Activated CD8-positive, alpha-beta memory T cell treated with anti-CD3 and anti-CD28 coated beads for 1 hour (primary cell): ENCODE measurements at places on chromosomes 3 and 15.

GRCh38 chr3:99648101-99648500 lies 9.7 kb downstream of the COL8A1 start:
- no peak for DNase-seq

GRCh38 chr3:12993517-12994356 lies 79.5 kb downstream of the IQSEC1 start:
- no peak for DNase-seq

DNA sequence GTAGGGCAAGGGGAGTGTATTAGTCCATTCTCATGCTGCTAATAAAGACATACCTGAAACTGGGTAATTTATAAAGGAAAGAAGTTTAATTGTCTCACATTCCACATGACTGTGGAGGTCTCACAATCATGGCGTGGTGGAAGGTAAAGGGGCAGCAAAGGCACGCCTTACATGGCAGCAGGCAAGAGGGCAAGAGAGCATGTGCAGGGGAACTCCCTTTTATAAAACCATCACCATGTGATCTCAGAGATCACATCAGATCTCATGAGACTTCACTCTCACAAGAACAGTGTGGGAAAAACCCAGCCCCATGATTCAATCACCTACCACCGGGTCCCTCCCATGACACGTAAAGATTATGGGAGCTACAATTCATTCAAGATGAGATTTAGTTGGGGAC lies 41.4 kb downstream of the SUMF1 start:
- DNase-seq = no peak

DNA sequence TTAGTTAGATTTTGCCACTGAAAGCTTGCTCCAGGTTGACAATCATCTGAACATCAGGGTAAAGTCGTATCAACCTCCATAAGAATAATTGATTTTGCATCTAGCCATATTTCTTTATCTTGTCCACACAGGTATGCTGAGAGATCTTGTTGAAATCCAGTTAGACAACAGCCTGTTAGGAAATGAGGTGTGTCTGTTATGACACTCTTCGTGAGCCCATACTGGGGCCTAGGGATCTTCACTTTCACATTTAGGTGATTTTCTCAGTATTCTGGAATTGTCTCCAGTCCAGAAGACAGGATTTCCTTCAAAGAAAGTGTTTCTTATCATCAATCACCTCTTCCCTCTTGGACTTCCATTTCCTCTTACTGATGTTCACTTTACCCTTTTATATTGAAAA lies 18.1 kb downstream of the DNAJB11 start:
- no peak for DNase-seq

DNA sequence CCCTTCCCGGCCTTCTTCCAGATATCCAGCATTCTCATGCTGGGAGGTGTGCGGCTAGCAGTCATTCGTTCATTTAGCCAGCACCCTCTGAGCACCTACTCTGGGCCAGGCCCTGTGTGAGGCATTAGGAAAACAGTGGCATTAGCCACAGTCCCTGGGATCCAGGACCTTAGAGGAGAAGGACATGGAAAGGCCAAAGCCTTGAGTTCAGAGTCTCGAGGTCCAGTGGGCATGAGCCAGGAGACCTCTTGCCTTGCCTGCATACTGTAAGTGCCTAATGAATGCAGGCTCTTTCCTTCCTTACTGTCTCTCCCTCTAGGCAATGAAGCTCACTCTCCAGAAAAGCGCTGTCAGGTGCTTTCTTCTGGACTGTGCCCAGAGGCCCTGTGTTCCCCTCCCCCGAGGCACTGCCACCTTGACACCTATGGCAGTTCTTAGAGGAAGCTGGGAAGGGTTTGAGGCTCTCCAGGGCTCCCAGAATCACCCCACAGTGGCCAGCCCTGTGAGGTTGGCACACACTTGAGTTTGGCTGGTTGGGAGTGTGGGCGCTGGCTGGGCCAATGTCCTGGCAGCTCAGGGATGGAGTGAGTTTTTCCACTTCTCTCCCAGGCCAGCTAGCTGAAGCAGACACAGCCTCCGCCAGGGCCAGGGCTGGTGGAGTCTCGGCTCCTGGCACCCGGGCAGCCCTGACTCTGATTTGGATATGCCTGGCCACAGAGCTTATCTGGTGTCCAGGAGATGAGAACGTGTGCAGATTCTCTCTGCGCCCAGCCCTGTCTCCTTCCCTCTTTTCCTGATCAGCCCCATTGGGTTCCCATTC lies 5.4 kb downstream of the CORO2B start:
- DNase-seq = no peak

DNA sequence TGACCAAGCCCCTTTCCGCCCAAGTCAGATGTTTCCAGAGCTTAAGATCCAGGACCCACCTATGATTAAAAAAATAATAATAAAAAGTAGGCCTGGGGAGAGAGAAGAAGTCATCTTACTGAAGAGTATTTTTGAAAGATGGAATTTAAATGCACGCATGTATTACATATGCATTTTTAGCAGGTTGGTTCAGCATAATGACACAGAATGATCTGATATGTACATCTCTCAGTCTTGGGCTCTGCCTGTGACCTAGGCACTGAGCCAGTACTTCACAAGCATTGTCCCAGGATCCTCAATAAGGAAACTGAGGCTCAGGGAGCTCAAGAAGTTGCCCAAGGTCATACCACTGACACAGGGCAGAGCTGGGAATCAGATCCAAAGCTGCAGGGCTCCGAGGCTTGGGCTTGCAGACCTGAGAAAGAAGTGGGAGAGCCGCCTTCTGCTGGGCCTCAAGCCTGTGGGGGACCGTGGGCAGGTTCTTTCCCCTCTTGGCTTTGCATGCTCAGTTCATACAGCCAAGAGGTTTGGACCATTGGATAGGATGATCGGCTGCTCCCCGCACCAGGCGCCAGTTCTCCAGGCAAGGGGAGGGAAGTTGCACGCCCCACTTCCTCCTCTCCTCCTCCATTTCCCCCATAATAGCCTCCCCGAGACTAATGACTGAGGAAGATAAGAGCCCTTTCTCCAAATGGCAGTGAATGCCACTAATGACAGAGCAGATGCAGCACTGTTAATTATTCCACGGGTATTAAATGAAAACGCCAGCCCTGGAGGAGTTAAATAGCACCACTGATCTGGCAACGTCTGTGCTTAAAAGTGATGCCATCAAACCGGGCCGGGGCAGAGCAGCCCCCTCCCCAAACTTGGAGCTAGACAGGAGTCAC lies 6.9 kb downstream of the SLC6A1 start:
- DNase-seq = no peak

DNA sequence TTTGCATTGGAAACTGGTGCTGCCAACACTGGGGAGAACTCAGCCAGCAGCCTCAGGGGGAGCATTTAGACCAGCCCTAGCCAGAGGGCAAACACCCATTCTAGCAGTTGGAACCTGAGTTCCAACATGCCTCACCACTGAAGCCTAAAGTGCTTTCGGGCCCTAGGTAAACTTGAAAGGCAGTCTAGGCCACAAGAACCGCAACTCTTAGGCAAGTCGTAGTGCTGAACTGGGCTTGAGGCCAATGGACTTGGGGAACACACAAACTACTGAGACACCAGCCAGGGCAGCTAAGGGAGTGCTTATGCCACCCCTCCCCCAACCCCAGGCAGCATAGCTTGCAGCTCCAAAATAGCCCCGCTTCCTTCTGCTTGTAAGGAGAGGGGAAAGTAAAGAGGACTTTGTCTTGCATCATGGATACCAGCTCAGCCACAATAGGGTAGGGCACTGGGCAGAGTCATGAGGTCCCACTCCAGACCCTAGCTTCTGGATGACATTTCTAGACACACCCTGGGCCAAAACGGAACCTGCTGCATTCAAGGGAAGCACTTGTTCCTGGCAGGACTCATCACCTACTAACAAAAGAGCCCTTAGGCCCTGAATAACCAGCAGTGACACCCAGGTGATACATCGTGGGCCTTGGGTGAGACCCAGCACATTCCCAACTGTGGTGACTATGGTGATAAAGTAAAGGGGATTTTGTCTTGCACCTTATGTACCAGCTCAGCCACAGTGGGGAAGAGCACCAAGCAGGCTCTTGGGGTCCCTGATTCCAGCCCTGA lies 37.3 kb upstream of the TEX9 start:
- DNase-seq = no peak

DNA sequence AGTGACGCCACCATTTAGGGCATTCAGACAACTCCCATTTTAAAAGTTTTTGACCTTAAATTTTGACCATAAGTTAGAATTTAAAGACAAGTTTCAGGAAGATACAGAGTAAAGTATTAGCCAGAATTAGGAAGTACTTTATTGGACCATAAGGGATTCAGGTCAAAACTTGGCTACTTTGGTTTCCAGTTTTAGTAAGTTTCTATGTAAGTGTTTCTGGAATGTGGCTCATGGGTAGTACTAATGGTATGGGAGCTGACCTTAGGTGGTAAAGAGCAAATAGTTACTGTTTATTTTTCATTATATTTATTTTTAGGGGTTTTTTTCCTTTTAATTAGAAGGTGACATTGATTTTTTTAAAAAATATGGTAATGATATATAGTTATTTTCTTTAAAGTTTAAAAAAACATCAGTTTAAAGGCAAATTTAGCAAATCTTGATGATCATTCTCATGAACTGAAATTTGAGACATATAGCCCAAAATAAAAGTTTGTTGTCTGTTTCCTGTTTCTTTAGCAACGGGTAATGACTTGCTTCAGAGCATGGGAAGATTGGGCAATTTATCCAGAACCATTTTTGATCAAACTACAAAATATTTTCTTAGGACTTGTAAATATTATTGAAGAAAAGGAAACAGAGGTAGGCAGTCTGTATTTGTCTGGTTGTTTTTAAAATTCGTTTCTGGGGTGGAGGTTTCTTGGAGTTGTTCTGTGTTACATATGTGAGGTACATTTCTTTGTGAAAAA lies 34.3 kb downstream of the U2SURP start:
- DNase-seq = no peak

GRCh38 chr3:66413151-66413751 lies 87.6 kb downstream of the LRIG1 start:
- DNase-seq = no peak

- DNase-seq = no peak
Observed at GRCh38 chr3:153070511-153070868, 91.5 kb upstream of the RAP2B start.

DNA sequence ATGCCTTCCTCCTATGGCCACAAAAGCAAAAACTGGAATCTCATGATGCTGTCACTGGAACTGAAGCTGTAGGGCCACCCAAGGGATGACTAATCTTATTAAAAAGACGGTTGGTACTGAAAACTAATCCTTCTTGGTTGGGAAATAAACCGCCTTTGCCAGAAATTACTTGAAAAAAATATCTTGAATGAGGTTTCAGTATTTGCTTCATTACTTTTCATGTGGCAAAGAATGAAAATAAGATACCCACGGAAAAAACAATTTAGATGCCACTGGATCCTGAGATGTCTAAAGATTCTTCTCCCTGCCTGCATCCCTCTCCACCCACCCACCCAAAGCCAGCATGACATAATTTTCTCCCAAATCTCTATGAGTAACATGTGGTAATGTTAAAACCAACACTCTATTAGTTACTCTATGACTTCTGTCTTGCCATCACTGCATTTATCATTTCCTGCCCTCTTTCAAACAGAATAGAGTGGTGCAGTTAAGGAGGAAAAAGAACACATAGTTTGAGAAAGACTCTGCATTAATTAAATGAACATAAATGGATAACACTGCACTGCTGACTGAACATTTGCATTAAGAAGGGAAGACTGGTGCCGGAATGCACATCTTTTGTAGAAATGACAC lies 111.8 kb upstream of the DPH6 start:
- no peak for DNase-seq

DNA sequence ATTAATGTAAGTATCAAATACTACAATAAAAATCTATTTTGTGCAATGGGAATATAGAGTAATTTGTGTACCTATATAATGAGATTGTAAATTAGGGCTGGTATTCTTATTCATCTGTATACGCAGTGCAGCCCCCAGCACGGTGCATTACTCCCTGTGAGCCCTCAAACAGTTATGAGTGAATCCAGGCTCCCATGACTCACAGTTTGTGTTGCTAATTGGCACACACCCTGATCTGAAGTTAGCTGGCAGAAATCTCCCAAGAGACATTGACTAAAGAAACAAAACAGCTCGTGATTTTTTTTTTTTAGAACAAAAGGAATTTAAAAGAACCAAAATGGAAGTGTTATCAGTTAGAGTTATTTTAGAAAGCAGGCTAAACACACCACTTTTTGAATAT lies 15.7 kb downstream of the GK5 start:
- no peak for DNase-seq

DNA sequence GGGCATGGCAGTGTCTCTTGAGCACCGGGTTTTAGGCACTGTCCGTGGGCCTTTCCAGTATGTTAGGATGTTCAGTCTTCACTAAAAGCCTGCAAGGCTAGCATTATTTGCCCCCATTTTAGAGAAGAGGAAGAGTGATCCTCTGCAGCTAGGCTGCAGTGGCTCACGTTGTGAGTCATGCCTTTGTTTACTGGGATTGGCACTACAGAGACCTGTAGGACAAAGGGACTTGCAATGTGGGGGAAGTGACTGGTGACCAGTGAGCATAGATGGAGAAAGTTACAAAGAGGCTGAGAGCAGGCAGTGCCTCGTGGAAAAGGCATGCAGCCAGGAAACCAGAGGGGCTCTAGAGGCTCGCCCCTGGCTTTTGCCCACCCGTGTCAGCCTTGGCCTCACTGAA lies 26.8 kb upstream of the CPNE9 start:
- DNase-seq = no peak

- DNase-seq = no peak
Observed at GRCh38 chr3:108505811-108506210, 4.6 kb downstream of the MYH15 start.

DNA sequence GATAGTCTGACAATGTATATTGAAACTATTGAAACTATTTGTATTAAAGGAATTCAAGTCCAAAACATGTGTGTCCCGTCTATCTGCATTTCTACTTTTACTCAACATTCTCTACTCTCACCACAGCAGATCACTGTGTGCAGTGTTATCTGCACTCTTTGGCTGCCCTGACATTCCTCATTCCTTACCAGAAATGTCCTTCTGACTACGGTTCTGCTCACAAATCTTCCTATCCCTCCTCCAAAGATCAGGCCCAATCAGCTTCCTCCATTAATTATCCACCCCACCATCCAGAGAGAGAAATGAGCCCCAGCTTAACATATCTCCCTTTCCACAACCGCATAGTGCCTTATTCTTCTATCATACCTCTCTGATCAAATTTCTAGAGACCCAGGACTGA lies 94.7 kb downstream of the TBL1XR1 start:
- no peak for DNase-seq

DNA sequence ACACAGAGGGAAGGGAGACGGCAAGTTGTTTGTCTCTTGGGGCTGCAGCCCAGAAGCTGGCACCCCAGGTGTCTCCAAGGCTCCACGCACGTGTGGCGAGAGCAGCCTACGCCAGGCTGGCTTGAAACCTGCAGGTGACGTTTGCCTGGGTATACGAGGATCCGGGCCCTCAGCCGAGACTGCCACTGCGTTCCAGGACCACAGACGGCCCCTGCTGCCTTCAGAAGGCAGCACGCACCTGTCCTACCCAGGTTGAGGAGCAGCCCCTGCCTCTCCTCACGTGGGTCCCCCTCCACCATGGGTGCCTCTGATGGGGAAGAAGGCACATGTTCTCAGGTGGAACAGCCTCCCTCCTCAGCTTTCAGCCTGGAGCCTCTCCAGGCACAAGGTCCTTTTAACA lies 75.3 kb upstream of the PRR20G start:
- no peak for DNase-seq

- no peak for DNase-seq
Observed at GRCh38 chr15:74724570-74725224, 631 bp downstream of the CYP1A1 start.

GRCh38 chr3:78455166-78455565 lies 1312.6 kb downstream of the ROBO1 start:
- no peak for DNase-seq
